Lung (tissue), 17 donors: ENCODE measurements at places on chromosomes 12 and 14.
A peak's percentile ranks its signal among the peaks of the same experiment; 100 is the strongest.

DNA sequence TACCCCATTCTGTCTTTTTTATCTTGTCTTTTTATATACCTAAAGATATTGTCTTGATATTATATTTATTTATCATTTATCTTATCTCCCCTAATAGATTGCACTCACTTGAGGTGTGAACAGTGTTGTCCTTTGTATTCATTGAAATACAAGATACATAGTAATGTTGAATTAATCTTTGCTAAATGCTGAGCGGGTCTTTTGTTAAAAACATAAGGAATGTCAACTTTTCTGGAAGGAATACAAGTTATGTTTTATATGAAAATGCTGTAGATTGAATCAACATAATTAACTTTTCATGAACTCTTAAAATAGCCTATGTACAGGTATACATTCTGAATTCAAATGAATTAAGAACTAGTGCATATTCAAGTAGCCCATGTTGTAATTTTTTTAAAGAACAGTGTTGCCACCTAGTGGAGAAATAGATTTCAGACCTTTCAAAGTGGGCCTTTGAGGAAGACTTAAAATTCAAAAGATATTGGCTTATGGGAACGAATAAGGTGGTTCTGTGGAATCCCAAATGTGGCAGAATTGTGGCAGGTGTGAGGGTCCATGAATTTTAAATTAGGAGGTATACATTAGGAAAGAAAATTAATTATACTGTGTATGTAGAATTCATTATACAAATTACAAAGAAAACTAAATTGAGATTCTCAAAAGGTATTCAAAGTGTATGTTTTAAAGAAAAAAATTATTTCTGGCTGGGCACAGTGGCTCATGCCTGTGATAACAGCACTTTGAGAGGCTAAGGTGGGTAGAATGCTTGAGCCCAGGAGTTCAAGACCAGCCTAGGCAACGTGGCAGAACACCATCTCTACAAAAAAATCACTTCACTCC is 19.1 kb downstream of the BBOF1 start:
- DNase-seq = peak; percentile 69

DNA sequence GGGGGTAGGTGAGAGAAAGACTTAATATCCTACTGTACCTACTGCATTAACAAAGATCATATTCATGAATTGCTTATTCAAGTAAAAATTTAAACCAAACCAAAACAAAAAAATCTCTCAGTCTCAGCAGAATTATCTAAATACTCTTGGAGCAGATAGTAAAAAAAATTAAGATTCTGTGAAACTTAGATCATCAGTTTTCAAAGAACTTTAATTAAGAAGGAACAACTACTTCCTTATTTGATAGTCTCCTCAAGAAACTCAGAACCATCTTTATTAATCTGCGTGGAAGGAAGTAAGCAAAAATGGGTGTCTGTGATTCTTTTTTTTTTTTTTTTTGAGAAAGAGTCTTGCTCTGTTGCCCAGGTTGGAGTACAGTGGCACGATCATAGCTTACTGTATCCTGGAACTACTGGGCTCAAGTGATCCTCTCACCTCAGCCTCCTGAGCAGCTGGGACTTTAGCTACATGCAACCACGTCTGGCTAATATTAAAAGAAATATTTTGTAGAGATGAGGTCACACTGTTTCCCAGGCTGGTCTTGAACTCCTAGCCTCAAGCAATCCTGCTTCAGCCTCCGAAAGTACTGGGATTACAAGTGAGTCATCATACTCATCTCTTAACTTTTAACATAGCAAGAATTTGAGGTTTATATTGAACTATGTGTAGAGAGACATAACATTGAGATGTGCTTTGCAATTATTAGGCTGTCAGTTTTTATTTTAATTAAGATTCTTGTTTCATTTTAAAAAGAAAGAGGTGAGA is 37.4 kb downstream of the GAS2L3 start:
- DNase-seq = no peak

- DNase-seq = no peak
Observed at GRCh38 chr12:57781244-57781643, 1.3 kb upstream of the TSFM start.

GRCh38 chr14:55910601-55911243 is 207.5 kb upstream of the PELI2 start:
- DNase-seq = no peak

DNA sequence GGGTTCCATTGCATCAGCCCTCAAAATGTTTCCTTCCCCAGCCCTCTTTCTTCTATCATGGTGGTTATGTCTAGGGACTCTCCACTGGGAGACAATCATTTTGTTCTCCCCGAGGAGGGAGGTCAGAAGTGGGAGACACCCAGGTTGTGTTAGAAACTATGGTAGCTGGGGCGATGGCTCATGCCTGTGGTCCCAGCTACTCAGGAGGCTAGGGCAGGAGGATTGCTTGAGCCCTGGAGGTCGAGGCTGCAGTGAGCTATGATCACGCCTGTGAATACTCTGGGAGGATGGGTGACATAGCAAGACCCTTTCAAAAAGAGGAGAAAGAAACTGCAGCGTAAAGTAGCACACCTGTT is 13.0 kb upstream of the LRRC23 start:
- no peak for DNase-seq
